DMS79 treated with DMSO at 0.1 percent for 48 hours (cell line): ENCODE measurements at places on chromosomes 1 and 21.

- DNase-seq: no peak
These were observed 21.4 kb downstream of the FOXO6 start for GRCh38 chr1:41382480-41383090.

GRCh38 chr1:83900524-83900923 is 98.4 kb downstream of the TTLL7 start:
- DNase-seq: no peak

DNA sequence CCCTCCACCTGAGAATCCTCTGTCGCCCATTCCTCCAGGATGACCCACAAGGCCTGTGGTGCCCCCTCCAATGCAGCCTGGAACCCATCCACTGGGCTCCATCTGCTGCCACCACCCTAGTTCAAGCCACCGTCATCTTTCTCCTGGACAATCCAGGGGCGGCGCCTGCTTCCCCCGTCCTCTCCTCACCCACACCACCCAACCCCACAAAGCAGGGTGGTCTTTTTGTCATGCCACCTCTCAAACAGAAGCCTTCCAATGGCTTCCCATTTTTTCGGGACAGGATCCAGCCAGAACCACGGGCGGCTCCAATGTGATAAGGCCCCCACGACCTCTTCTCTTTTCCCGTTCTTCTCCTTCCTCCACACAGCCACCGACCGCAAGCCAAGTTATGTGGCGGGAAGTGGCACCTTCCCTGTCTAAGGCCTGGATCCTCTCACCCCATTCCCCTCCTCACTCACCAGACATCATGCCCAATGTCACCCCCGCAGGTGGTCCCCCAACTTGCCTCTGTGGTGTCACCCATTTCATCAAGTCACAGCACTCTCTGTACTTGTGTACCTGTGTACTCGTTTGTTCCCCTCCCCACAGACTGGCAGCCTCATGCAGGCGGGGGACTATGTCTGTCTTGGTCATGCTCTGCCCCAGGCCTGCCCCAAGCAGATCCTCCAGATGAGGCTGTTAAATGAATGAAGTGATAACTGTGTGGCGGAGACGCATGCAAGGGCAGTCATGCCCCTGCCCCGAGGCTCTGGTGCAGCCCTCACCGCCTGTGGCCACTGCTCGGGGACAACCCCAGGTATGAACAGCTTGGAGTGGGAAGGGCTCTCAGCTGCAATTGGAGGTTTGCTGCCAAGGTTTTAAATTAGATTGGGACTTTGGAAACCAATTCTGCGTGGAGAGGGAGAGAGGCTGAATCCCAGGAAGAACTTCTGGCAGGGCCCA is 11.0 kb downstream of the UBXN11 start:
- no peak for DNase-seq

GRCh38 chr1:93844262-93845045 is 34.6 kb downstream of the DNTTIP2 start:
- DNase-seq: peak; percentile 77

- no peak for DNase-seq
These were observed 65.7 kb downstream of the NPHS2 start for GRCh38 chr1:179510038-179510437.

GRCh38 chr1:213615226-213615916 is 372.4 kb upstream of the PROX1 start:
- no peak for DNase-seq

- DNase-seq: no peak
These were observed 34.7 kb upstream of the LRRC3 start for GRCh38 chr21:44420416-44421205.

- DNase-seq: no peak
These were observed 38.6 kb downstream of the GADD45A start for GRCh38 chr1:67723620-67724019.

GRCh38 chr1:182446033-182446669 is 3.8 kb upstream of the RGSL1 start:
- DNase-seq: peak; percentile 34

GRCh38 chr1:205972081-205972480 is 28.8 kb upstream of the SLC26A9 start:
- DNase-seq: no peak

DNA sequence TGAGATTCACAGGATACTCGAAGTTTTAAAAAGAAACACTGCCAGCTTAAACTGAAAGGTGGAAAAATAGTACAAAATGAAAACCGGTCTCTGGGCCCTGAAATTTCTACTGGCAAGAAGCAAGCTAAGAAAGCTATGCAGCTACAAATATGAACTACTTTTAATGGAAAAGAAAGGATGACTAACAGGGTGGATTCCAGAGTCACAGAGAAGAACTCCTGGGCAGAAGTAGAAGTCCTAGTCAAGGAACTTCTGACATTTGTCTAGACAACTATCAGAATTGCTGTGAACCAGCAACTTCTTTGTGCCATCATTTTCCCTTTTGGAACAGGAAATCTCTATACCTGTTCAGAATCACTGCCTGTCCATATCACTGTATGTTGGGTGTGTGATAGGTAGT is 38.1 kb downstream of the CD160 start:
- DNase-seq: no peak

DNA sequence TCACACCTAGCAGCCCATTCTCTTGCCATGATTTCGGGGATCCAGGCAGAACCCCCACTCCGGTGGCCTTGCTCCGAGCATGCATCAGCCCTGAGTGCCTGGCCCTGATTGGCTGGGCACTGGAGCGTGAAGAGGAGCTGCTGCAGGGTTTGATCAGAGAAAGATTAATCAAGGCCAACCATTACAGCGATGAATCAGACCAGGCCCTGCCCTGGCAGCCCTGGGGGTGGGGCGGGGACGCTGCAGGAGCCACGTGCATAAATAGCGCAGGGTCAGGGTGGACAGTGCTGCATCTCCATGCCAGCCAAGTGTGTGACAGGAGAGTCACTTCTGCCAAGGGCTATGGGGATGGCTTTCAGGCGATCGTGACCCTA is 3.4 kb upstream of the FAM131C start:
- no peak for DNase-seq

DNA sequence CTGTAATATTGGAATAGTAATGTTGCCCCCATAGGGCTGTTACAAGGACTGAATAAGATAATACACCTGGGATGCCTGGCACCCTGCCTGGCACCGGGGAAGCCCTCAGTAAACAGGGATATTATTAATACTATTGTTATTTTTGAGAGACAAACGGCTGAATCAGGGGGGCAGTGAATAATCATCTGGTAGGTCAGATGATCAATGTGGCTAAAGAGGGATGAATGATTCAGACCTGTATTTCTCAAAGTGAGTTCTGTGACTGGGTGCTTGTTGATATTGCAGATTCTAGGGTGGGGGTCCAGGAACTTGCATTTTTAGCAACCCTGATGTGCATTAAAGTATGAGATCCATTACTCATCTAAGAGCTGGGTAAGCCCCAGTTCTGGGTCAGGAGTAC is 46.2 kb upstream of the BCL10 start:
- DNase-seq: no peak

- DNase-seq: no peak
These were observed 633.3 kb downstream of the PTPRC start for GRCh38 chr1:199272139-199272544.

DNA sequence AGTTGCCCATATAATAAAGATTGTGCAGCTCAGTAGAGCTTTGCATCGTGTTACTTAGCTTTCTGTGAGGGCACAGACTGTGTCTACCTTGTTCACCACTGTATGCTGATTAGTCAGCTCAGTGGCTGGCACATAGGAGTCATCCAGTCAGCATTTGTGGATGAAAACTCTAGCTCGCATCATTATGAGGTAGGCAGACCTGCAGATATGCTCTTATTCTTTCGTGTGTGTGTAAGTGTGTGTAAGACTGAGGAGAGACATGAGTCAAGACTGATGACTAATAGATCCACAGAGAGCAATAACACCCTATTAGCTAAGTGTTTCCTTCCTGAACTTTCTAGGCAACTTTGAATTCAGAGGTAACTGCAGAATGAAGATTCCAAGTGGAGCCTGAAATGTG is 17.1 kb downstream of the TTF2 start:
- no peak for DNase-seq

DNA sequence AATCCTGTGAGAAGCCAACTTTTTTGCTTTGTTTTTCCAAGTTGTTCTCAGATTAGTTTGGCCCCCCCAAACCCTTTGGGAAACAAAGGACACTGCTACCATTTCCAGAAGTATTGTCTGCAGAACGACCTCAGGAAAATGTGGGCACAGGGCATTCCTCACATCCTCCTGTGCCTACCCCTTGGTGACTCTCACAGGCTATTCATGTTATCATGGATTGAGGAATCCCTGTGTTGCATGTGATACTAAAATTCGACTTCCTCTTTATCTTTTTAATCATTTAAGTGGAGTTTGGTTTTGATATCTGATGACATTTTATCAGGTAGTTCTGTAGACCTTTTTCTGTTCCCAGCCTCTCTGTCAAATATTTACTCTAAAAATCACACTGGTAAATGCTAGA is 184.5 kb downstream of the FASLG start:
- DNase-seq: no peak

GRCh38 chr1:112589766-112590165 is 29.2 kb downstream of the ST7L start:
- no peak for DNase-seq

GRCh38 chr1:113701429-113701828 is 57.9 kb downstream of the PHTF1 start:
- DNase-seq: no peak

- peak; percentile 70 for DNase-seq
These were observed 19.1 kb downstream of the NME7 start for GRCh38 chr1:169348383-169349036.

DNA sequence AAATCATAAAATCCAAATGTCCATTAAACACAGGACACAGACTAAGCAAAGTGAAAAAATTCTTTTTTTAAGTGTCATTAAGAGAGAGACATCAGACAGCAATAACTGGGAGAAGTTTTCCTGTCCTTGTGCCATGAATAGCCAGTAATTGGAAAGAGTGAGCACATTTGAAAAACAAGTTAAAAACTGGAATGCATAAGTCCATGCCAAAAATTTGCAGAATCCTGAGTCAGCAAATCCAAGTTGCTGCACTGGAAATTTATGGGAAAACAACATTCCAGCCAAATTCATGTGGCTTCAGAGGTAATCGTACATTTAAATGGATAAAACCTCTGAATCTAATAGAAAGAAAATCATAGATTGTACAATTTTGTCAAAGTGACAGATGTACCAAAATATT is 291.4 kb downstream of the LRRC40 start:
- no peak for DNase-seq

GRCh38 chr1:59814901-59815825 is at the start of gene HOOK1:
TSS of gene HOOK1 (plus strand) at chr1:59814949. CDS start at chr1:59815118, 169 bp downstream.
- DNase-seq: peak; percentile 25

DNA sequence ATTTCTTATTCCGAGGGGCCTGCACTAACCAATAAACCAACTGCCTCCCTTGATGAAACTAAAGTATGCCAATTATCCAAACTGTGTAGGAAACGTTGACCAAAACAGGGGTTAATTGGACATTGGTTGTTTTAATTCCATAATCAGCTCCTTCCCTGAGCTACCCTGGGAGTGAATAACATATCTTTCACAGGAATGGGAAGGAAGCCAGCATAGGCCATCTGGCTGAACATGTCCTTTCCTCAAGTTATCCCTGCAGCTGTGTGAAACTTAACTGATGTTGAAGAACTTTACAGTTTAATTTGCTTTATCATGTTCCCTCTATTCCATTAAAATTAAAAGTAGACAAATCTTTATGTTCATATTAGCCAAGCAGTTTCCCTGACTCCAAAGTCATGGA is 75.4 kb downstream of the NRIP1 start:
- DNase-seq: no peak

DNA sequence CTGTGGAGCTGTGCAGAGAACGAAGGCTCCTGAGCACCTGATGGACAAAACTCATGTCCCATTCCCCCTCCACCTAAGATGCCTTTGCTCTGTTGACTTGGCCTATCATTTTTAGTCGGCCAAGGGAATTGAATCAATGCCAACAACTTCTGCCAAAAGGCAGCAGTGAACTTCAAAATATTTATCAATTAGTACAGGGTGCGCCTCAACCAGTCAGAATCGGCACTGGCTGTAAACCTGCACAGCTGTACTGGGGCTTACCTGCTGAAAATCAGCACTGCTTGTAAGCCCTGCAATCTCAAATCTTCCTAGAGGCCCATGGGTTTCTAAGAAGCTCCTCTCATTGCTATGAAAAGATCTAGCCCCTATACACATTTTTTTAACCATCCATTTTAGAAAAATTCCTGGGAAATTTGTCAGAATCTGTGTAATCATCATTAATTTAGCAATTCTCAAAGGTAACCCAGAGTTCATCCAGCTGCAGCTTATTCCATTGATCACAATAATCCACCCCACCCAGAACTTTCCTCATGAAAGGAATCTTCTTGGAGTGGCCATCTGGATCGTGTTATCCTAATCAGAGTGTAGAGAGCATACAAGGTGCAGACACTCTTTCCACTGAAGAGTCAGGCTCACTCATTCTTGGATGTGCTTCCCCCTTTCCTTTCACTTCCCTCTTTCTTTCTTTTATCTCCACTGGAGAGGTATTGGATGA is 40.2 kb downstream of the ADAMTS1 start:
- no peak for DNase-seq

DNA sequence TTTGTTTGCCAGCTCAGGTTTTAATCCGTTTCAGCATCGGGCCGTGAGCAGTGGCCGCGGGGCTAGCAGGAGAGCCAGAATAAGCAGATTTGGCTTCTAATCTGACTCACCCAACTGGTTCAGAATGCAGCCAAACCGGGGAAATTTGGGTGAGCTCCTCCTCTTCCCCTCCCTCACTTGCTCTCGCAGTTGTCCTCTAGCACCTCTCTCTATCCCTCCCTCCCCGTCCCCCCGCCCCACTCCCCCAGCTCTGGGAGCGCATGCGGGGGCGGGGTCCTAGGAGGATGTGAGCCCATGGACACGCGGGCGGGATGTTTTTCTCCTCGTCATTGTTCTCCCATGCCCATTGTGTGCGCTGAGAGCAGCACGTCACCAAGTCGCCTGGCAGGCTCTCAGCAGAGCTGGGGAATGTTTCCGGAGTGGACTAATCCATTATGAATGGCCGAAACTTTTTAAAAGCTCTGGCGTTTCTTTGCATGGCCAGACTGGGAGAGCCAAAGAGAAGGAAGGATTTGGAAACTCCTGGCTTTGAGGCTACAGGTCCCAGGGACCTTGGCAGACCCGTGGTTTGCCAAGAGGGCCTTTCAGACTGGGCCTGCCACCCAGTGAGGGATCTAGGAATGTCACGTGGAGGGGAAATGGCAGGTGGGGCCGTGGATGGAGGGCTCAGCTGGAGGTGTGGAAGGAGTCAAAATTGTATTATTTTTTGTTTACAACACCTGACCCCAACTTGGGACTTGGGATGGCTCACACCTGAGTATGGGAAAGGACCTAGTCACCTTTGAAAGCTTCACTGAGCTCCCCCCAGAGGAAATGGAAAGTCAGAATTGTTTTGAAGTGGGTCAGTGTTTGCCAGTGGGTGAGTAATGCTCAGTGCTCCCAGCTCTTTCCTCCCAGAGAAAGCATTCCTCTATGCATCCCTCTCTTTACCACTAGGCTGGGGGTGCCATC is 39.2 kb downstream of the CDK18 start:
- DNase-seq: peak; percentile 75

- no peak for DNase-seq
These were observed 169.0 kb downstream of the RYR2 start for GRCh38 chr1:237211031-237211430.

GRCh38 chr1:44300852-44301251 is 54.2 kb downstream of the ERI3 start:
- peak; percentile 34 for DNase-seq
